ENCODE measurements at places on chromosomes 12 and 14.

DNA sequence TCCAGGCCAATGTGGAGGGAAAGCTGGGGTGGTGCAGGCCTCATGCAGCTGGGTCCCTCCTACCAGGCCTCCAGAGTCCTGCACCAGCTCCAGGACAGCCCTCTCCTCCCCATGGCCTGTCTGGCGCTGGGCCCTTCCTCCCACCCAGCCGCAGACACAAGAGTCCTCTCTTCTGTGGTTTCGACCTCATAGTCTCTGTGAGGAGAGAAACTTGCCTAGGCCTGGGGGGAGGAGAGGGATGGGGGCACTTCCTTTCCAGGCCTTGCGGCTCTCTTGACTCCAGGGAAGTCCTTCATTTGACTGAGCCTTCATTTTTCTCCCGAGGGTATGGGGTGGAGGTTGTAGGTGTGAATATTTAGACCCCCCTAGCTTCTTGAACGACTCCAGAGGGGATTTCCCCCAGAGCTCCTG is 2.3 kb downstream of the MMP14 start:
- DNase-seq = no peak

GRCh38 chr12:93390031-93390430 is 12.3 kb downstream of the NUDT4 start:
- no peak for DNase-seq

- DNase-seq = peak; percentile 25
These were observed 12.8 kb downstream of the STX2 start for GRCh38 chr12:130826151-130826801.

DNA sequence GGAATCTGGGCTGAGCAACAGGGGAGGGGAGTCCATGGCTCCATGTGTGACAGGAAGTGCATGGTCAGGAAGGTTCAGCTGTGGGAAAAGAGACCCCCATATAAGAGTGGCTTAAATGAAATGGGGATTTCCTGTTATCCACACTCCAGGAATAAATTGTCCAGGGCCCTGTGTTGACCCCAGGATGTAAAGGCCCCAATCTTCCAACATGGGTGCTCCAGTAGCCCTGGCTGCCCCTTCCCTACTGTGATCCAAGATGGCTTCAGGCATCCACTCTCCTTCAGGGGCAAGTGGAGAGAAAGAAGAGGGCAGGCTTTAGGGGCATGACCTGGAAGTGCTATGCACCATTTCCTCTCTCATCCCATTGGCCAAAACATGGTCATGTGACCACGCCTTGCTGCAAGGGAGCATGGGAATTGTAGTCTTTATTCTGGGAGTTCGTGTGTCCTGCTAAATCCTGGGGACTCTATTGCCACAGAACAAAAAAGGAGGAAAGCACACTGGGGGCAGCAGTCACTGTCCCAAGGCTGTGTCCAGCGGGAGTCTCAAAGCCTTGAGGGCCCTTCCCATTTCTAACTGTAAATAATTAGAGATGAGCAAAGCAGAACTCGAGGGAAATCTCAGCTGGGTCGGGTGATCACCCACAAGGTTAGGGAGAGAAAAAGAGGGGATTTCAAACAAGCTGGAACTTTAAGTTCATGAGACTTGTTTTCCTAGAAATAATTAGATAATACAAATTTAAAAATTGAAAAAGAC is 289.2 kb downstream of the ADGRD1 start:
- no peak for DNase-seq

GRCh38 chr14:95077345-95077744 is 80.0 kb downstream of the DICER1 start:
- DNase-seq = no peak

- DNase-seq = no peak
These were observed 119.1 kb downstream of the ITPR2 start for GRCh38 chr12:26713885-26714383.

GRCh38 chr12:118780939-118781338 is 200.4 kb upstream of the SRRM4 start:
- no peak for DNase-seq

GRCh38 chr14:90416720-90417119 is 19.9 kb downstream of the CALM1 start:
- DNase-seq = no peak

DNA sequence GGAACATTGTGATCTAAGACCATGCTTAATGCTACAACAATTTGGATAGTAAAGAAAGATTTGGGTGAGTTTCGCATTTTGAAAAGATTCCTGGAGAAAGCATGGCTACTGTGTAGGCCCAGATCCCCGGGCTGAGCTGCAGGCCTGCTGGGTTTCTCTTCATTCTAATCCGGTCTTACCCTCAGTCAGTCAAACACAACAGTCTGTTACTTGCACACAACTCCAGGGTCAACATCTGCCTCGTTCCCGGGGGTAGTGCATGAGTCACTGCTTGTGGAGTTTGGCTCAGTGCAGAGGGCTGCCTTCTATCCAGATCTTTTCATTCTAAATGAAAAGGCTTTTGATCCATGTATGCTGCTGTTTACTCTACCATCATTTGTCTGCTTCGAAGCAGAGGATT is 60.4 kb upstream of the SEL1L start:
- no peak for DNase-seq

- no peak for DNase-seq
These were observed 26.6 kb downstream of the TRAFD1 start for GRCh38 chr12:112151766-112152541.

GRCh38 chr12:105403095-105403494 is 72.6 kb downstream of the C12orf75 start:
- DNase-seq = no peak

DNA sequence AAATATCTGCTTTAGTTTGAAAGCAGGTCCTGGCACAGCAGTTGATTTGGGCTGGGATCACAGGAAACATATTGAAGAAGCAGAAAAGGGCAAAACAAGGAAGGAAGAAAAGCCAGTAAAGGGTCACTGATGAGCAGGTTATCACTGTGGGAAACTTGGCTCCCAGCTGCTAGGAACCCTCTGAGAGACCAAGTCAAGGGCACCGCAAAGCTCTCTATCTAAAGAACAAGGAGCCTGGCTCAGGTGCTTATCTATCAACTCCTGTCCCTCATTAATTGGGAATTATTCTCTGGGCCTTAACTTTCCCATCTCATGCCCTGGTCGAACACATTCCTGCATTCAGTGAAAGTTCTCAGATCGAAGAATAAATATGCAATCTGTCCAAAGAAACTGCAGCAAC is 450.9 kb upstream of the RPL10L start:
- no peak for DNase-seq

- DNase-seq = no peak
These were observed 19.4 kb downstream of the HHIPL1 start for GRCh38 chr14:99664058-99664936.

GRCh38 chr14:51950007-51950406 is 39.3 kb upstream of the RTRAF start:
- DNase-seq = no peak

- DNase-seq = no peak
These were observed 79.1 kb downstream of the KCNK10 start for GRCh38 chr14:88243946-88244345.

- DNase-seq = no peak
These were observed 63.1 kb upstream of the STK38L start for GRCh38 chr12:27180906-27181505.

DNA sequence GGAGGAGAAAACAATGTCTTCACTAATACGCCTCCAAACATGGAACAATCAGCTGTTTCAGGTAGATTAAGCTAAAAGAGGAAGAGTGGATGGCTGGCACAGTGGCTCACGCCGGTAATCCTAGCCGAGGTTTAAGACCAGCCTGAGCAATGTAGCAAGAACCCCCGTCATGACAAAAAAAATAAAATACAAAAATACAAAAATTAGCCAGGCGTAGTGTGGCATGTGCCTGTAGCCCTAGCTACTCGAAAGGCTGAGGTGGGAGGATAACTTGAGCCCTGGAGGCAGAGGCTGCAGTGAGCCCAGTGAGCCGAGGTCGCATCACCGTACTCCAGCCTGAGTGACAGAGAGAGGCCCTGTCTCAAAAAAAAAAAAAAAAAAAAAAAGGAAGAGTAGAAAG is 1.2 kb upstream of the MED13L start:
- DNase-seq = no peak

DNA sequence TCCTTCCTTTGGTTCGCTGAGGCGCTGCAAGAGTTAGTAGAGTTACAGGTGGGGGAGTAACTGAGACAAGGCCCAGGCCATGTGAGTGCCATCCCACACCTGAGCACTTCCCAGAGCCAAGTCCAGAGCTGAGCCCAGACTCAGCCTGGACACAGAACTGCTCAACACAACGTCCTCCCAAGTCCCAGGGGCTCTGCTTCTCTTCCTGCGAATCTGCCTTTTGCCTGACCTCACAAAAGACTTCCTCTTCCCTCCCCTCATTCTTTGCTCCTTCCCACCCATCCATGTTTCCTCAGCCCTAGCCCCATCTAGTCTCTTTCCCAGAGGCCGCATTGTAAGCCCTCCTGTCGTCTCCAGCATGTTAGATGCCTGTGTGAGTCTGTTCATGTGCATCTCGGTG is 16.6 kb upstream of the MCRS1 start:
- no peak for DNase-seq

DNA sequence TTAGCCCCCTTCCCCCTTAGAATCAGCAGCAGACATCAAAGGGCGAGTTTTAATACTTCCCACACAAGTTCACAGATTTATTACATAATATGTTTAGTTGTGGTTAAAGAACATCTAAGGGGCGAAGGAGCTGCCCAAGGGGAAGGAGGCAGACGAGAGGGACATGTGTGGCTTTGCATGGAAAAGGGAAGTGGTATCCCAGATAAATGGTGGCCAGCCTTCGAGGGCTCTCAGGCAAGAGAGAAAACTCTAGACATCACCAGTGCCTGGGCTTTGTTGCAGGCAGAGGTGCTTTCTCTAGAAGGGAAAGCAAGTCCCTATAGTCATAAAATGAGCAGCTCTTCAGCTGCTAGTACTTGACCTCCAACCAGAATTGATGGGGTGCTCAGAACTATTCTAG is 121.2 kb downstream of the CACNA1C start:
- no peak for DNase-seq

DNA sequence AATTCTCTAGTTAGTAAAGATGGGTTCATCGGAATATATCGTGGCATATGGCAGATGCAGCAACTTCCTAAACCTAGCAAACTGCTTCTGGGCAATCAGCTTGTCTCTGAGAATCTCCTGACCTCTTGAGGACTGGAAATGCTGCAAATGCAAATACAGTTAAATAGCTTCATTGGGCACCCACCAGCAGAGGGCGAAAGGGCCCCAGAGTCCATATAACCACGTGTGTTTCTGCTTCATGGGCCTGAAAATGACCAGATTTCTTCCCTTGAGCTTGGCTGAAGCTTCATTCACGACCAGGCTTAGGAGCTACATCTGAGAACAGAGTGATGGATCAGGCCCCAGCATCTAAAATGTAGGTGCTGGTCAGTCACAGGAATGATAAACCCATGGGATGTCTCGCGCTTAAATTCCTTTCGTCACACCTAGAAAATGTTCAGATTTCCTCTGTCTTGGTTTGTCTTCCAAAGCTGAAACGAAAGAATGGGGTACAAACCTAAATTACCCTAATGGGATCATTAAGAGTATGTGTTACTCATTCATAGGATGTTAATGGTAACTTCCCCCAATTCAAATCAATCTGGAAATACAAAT is 1482.5 kb upstream of the TMEM132C start:
- DNase-seq = no peak

DNA sequence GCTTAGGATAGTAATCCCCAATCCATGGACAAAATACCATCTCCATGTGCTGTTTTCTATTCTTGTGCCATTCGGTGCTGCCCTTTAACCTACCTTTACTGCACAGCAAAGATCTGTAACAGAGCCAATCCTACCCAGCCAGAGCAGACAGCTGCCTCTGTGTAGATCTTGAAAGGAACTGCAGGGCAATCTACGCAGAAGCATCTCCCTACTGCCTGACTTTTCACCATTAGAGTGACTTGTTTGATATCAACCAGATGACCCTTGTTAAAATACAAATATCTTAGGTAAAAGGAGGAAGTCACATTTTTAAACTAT is 33.9 kb upstream of the PPM1A start:
- no peak for DNase-seq

DNA sequence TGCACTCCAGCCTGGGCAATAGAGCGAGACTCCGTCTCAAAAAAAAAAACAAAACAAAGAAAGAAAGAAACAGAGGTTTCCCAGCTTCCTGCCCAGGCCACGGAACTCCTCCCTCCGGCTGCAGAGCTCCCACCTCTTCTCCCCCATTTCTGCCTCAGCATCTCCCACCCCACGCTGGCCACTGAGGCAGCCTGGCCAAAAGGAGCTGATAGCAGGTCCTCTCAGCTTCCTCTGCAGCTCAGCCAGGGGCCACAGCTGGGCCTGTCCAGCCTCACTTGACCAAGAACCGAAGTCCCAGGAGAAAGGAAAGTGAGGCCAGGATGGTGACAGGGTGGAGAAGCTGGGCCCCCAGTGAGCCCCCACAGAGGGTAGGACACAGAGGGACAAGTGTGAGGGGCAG is 33.4 kb upstream of the CD9 start:
- no peak for DNase-seq

DNA sequence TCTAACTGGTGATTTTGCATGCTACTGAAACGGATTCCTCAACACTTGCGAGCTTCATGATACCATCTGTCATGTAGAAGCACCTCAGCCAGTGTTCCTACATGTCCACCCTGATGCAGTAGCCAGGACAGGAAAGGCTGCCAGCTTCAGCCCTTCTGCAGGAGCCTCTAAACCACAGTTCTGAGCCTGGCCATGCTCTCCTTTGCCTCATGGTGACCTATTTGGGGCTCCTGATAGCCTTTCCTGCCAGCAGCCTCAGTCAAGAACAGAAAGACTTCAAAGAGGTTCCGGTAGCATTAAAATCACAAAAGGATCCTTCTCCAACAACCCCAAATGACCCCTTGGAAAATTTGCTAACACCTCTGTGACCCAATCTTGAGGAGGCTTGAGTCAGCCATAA is 96.0 kb downstream of the CNTN1 start:
- DNase-seq = no peak

GRCh38 chr14:72610831-72611200 is 283.1 kb downstream of the DPF3 start:
- DNase-seq = no peak

GRCh38 chr12:26416550-26416949 is 221.2 kb downstream of the SSPN start:
- no peak for DNase-seq

DNA sequence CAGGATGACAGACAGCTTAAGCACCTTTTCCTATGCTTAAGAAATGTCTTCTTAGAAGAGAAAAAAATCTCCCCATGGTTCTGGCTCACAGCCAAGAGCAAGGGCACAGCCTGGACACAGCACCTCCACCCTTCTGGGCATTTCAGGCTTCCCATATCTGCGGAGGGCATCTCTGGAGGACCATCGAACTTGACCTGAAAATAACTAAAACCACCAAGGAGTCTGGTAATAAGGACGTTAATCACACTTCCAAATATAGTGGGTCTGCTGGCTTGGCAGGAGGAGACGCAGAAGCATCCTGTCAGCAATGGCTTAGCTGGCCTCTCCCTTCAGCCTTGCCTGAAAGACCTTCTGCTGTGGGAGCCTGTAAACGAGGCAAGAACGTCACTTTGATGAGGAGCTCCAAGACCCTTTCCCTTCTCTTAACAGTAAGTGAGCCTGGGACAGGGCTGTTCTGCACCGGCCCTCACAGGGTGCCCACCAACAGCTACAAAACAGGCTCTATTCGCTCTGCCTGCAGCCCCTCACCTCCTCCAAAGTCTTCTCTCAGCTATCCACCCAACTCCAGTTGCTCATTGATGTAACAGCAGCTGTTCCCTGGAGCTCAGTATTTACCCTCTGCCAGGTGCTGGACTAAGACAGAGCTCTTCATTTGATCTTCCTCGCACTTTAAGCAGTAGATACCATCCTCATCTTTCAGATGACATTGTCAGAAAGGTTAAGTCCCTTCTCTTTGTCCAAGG is 13.2 kb downstream of the SETD3 start:
- DNase-seq = no peak

GRCh38 chr12:115474539-115475353 is 790.8 kb upstream of the TBX3 start:
- no peak for DNase-seq
